SK-N-SH treated with all-trans-retinoic acid at 6 μM for 48 hours (cell line): ENCODE measurements at places on chromosomes 16 and 17.

- peak; percentile 65; the same call in 1 of the 3 replicates for ATAC-seq
Observed at GRCh38 chr17:11598274-11599221, at the start of gene DNAH9. Gene DNAH9, plus strand, starts transcription at chr17:11598470. Its CDS starts 29 bp downstream, at chr17:11598499.

GRCh38 chr17:51926448-51926847, 232.1 kb downstream of the CA10 start:
- no peak for ATAC-seq

DNA sequence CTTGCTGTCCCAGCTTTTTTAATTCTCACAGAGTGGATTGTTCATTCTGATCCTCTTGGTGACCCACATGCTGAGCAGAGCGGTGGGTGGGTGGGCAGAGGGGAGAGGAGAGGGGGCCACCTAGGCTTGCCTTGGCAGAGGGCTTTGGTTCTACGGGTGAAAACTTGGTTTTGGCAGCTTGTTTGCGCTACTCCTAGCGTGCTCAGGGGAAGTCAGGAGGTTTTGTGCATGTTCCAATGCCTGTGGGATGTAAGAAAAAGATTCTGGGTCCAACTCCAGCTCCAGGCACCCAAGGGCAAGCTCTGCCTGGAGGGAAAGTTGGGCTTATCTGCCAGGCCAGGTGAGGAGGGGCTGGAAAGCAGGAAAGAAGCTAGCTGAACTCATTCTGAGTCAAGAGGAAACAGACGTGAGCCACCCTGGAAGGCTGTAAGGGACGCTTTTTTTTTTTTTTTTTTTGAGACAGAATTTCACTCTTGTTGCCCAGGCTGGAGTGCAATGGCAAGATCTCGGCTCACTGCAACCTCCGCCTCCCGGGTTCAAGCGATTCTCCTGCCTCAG, 169.1 kb downstream of the WSCD1 start:
- ATAC-seq = no peak

DNA sequence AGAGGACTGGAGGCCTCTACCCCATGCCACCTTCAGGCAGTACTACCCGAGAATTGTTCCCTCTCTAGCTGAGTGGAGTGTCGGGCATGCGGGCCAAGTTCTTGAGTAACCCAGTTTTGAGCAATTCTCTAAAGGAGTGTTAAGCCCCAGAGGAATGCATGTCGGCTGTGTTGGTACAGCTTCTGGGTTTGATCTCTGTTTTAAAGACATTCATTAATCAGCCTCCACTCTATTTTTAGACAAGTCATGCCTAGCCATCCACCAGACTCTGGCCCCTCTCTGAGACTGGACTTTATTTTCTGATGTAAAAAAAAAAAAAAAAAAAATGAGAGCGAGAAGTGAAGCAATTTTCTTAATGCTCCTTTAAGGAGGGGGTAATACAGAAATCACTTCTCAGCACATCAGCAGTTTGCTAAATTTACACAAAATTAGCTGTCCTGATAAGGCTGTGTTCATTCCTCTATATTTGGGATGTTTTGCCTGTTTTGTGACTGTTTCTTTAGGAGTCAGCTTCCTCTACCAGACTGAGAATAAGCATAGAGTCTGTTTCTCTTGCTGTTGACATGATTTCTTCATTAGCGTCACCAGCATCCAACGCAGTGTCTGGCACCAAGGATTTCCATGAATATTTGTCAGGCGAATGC, 88.7 kb downstream of the AXIN2 start:
- peak; percentile 22; the same call in 1 of the 3 replicates for ATAC-seq

DNA sequence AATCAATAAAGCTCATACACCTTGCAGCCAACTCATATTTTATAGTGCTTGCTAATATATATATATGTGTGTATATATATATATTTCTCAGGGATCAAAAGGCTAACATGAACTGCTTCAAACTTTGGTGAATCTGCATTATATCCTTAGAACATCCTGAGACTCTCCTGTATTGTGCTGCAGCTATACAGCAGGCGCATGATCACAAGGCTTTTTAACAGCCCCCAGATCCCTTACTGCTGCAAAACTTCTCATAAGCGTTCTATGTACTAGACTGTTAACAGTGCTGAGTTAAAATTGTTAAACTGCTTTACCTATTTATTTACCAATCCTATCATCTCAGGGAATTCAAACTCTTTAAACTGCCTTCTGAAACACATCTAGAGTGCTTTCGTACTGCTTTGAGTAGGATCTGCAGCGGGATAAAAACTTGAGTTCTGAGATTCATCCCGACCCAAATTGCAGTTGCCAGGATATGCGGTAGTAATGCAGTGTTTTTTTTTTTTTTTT, 1.3 kb downstream of the GPATCH8 start:
- peak; percentile 33 for ATAC-seq

- ATAC-seq = no peak
Observed at GRCh38 chr17:13362341-13363122, 239.2 kb downstream of the HS3ST3A1 start.

DNA sequence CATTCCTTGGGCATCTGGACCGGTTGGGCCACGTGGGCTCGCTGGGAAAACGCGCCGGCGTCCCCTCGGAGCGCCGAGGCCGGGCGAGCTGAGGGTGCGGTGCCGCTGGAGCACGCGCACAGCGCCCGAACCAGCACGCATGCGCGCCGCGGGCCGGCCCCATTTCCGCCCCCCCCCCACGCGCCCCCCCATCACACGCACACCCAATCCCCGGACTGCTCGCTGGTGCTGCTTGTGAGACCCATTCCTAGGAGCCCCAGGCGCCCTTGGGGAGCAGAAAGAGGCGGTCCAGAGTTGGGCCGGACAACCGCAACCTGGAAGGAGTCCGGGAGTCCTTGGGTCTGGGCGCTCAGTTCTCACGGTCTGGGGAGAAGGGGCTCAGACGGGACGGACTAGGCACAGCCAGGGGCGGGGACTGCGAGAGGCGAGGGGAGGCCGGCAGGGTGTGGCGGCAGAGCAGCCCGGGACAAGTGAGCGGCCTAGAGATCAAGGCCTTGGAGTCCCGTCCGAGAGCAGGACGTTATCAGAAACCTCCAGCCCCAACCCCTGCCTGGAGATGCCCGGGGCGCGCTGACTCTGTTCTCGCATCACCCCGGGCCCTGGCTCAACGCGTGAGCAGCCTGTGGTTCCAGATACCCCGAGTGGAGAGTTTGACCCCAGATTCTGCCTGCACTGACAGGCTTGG, 6.0 kb upstream of the CBX8 start:
- no peak for ATAC-seq

GRCh38 chr16:75230471-75231110, 11.8 kb downstream of the CTRB1 start:
- ATAC-seq = no peak

GRCh38 chr16:24829153-24829552, 16.6 kb upstream of the SLC5A11 start:
- no peak; the same call in 1 of the 3 replicates for ATAC-seq

DNA sequence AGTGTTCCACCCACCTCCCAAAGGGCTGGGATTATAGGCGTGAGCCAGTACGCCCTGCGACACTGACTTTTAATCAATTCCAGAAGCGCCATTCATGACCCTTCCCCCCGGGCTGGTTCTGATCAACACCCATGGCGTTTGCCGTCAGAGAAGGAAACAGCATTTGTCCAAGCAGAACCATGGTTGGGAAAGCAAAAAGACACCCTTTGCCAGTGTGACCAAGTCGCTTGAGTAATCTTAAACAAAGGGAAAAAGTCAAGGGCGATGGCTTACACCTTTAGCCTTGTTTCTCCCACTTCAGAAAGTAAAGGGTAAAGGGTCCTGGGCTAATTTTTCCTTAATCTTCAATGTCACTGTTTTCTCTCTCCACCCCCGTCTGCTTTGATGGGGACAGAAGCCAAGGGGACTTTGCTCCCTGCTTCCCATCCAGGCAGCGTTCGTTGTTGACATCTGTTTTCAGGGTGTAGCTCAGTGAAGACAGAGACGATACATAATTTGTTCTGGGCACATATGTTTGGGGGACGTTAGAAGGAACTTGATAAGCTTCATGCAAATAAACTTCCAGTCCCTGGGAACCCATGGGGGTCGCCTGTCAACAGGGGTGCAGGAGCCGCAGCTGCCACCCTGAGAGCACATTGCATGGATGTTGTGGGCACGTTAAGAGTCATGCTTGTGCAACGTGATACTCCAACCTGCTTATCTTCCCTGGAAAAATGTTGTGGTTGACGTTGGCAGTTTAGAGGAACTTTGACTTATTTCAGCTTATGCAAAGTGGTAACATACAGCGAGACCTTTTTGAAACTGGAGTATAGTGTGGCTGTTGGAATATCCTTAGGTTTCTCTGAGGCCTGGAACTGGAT, 50.6 kb upstream of the TANGO6 start:
- ATAC-seq = no peak
